ENCODE measurements at places on chromosomes 1 and 21.

DNA sequence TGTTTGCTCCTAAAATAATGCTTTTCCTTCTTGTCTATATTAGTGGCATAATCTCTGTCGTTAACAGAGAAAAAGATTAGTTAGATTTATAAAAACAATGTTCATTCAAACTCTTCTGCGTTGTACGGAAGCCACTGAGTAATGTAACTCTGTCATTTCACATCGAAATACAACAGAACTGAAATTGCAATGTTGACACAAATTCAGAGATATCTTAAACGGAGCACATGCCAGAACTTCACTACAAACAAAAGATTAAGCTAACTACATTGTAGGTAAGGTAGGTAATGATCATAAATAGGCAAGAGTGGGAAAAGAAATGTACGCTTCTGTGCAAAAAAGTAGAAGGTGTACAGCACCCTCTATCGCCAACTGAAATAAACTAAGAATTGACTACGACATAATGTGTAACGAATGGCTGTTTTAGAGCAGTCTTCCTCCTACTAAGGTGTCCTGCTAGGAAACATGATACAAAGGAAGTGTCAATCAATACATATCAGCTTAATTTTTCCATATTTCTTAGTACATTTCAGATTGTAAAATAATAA, 56.6 kb downstream of the PCNX2 start:
- no peak for DNase-seq

DNA sequence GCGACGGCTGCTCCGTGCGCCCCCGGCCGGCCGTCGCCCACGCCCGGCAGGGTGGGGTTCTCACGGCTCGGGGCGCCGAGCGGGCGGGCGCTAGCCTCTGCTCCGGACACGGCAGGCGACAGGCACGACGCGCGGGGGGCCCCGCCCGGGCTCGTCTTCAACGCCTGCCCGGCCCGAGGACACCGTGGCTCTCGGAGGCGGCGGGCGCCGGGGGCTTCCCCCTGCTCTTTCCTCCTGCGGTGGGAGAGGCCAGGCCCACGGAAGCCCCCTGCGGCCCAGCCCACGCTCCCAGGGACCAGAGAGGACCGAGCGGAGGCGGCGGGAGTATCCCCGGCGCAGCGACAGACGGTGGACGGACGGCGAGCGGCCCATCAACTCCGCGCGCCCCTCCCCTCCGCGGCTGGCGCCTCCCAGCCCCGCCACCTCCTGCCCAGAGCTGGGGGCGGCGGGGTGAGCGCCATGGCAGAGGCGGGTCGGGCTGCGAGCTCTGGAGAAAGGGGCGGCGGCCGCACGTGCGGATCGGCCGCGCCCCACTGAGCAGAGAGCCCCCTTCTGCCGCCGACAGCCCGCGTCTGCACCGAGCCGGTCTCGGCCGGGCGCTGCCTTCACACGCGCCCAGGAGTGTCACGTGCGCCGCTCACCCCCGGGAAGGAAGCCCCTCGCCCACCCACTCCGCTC, at the start of the genes SHE and TDRD10:
Gene SHE, minus strand, starts transcription at position 347 of the 678 bp plus-strand sequence. CDS start 386 bp downstream, outside the sequence.
Gene TDRD10, plus strand, starts transcription at position 154 of the 678 bp plus-strand sequence. CDS start 4,685 bp downstream, outside the sequence.
- DNase-seq = peak; percentile 43

- no peak for DNase-seq
Observed at GRCh38 chr1:162147760-162148159, 78.3 kb downstream of the NOS1AP start.

DNA sequence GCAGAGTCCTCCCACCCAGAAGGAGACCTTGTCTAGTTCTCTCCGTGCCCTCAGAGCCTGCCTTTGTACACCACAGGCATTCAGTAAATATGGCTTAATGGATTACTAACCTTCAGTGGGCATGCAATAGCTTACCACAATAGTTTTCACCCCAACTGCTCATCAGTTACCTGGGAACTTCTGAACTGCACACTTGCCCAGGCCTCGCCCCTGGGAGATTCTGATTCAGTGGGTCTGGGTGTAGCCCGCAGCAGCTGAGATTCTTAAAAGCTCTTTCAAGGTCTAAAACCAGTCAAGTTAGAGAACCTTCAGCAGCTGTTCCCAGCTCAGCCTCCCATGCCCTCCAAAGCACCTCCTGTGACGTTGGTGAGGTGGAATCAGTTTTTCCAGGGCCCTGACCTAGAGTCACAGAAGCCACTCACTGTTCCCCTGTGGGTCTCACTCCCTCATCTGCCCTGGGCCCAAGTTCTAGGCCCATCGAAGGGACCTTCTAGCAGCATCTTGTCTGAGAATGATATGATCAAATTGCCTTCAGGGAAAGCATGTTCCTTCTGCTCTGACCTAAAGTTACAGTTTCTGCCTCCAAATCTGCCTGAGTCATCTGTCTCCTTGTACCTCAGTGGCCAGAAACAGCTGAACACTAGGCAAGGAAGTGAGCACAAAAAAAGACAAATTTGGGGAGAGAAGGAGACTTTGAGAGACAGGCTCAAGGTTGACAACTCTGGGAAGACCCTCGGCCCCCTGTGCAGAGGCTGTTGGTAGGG, 10.8 kb downstream of the ASAP3 start:
- DNase-seq = no peak

- DNase-seq = peak; percentile 65
Observed at GRCh38 chr1:218439541-218440295, 94.6 kb downstream of the TGFB2 start.

DNA sequence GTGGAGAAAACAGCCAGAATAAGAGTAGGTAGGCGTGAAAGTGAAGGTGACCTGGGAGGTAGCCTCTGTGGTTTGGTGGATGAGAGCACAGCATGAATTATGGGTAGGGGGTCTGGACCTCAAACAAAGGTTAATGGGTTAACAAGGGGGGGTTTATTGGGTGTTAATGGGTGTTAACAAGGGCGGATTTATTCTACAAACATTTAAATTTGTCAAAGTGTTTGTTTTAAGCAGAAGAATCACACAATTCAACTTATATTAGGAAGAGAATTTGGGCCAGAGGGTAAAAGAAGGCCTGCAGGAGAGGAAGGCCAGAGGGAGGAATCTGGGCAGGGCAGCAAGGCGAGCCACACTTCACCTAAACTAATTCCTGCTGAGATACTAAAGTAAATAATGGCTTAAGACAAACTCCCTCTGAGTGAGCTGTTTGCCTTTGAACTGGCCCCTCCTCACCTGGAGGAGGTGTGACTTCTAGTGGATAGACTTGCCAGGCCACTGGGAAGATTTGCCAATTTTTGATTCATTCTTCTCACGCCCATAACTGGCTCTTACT, 191.7 kb downstream of the GIPC2 start:
- DNase-seq = no peak

DNA sequence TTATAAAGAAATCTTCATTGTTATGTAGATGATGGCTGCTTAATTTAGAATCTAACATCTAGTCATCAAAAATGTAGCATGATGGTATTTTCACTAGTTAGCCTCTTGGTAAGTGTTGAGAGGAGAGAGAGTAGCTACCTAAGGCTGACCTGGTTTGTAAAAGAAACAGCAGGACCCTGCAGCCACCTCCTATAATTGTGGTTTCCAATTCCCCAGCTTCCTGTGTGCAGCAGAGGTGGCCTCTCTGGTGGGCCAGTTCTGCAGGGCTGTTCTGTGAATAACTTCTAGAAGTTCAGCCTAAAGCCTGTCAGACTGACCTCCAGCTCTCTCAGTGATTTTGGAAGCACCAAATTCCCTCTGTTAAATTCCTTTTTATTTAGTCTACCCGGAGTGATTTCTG, 246.4 kb upstream of the LRRC7 start:
- DNase-seq = no peak

GRCh38 chr21:42397746-42398394, 2.0 kb upstream of the TMPRSS3 start:
- DNase-seq = no peak

DNA sequence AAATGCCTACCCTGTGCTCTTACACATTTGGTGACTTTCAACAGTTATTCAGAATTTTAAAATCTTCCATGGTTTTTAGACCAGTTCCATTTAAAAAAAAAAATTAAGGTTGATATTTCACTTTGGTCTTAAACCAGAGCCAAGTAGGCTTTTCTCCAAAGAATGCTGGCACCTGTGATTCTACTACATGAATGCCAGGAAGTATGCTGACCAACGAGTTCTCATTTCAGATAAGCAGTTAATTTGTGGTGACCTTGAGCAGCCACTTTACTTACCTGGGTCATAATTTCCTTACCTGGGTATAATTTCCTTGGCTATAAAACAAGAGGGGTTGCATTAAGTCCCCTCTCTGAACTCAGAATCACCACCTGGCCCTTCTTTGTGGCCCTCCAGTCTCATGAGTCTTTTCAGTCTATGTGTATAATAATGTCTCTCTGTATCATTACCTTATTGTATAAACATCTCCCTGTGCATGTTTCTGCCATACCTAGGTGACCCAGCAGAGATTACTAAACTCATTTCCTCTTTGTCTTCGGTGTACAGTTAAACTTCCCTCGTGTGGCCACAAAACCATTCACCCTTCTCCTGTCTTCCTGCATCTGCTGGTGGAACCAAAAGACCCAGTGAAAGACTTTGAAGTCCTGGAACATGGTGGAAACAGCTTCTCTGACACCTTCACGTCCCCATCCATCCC, 139.1 kb upstream of the DPT start:
- no peak for DNase-seq

- no peak for DNase-seq
Observed at GRCh38 chr1:43945674-43946235, 995 bp upstream of the IPO13 start.

DNA sequence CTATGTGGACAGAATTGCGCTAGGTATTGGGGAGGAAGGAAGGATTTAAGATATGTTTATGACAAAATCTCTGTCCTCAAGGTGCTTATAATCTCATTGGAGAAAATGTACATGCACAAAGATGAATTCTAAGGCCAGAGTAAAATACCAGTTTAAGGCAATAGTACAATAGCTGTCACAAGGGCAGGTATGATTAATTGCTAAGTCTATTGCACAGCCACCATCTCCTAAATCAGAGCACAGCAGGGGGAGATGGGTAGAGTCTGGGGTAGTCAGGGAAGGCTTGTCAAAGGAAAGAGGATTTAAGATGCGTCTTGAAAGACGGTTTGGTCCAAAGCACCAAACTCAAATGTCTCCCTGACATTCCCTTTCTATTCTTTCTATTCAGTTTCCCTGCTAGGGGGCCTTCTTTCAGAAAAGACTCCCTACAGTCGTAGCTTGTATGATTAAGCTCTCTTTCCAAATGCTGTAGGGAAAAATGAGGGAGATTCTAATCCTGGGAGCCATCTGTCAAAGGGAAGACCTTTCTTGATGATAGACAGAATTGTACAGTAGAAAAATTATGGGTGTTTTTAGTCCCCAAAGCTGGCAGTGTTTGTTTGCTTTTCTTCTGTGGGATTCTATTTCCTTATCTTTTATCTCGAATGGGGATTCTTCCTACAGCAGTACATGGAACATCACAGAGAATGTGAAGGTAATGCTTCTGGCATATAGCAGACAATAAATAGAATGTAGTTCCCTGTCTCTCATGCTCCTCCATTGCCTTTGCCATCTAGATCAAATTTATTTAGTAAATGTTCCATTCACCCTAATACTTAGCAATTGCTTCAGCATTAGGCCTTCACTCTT, 107.6 kb upstream of the NFIA start:
- no peak for DNase-seq

DNA sequence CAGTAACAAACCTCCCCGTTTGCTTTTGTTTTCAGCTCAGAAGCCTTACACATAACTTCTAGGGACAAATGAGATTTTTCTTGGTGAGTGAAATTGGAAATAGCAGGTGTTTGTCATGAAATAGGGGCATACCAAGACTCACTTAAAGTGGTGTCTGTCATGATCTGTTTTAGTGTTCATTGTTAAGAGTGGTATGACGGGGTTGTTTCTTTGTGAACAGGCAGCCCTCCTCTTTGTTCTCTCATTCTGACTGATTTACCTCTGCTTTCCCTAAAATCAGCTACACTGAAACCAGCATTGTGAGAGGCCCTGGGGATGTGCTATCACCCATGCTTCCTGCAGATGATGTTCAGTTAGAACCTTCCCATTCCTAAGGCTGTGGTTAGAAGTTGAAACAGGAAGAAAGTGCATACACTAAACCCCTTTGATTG, 2.5 kb upstream of the ERO1B start:
- no peak for DNase-seq

DNA sequence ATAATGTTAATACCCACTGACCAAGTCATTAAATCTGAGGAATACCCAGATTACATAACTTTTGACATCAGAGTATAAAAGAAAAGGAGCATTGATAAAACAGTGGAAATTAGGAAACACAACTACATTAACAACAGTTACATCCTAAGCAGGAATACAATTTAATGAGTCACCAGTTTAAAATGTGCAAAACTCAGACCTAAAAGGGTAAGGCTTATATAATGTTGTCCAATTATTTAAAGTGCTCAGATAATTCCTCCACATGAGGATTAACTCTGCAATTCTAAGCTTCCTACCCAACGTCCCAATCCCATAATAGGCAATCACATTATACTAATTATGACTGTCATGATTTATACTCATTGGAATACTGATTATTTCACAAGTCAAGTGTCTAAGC, 50.5 kb downstream of the ABL2 start:
- peak; percentile 28 for DNase-seq

DNA sequence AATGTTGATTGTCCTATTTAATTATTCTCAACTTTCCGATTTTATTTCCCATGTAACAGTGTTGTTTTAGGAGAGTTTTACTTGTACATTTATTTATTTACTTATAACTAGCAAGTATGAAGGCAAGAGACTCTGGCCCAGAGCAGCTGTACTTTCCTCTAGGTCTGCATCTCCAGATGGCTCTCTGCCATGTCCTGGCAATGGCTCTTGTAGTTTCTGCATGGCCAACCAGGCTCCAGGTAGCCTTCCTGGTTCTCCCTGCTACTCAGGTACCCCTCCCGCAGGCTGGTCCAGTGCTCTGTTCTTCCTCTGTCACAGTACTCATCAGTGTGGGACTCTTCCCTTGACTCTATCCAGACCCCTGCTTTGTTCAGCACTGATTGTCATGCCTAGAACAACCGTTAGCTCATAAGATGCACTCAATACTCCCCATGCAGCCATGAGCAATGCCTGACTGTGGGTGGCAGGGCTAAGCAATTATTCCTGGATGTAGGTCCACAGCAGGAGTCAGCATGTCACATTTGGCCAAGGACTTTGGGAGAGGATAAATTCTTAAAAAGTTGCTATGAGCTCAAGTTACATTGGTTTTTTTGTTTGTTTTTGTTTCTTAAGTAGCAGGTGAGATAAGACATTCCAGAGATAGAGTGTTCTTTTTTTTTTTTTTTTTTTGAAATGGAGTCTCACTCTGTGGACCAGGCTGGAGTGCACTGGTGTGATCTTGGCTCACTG, 10.9 kb upstream of the IL20 start:
- DNase-seq = no peak
